Bronchial epithelial cell (primary cell): ENCODE measurements at places on chromosomes 3 and 15.
A peak's percentile ranks its signal among the peaks of the same experiment; 100 is the strongest.

DNA sequence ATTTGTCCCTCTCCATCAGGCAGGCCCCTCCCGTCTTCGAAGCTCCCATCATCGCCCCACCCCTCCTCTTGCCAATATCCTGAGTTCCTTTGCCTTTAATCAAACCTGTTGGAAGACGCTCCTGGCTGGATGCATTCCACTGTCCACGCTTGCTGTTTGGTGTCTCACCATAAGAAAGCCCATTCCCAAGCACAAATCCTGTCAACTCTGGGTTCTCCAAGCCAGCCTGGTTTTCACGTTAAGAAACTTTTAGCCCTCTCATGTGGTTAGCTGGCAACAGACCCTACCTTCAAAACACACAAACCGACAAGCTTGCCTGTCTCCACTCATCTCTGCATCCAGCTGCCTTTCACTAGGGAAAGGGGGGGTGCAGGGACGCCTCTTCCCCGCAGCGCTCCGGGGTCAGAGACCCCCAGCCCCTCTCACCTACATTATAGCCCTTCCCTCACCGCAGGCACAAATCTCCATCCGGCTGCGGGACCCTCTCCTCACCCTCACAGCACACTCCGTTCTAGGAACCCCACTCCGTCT is 1.1 kb downstream of the GORASP1 start:
- DNase-seq, result peak; percentile 47

- DNase-seq, result no peak
Observed at GRCh38 chr3:59082106-59082505, 32.3 kb upstream of the CFAP20DC start.

- peak; percentile 98 for DNase-seq
Observed at GRCh38 chr3:166444336-166444735, 607.1 kb upstream of the BCHE start.

- DNase-seq, result no peak
Observed at GRCh38 chr3:52175416-52176179, 21.4 kb upstream of the POC1A start.

DNA sequence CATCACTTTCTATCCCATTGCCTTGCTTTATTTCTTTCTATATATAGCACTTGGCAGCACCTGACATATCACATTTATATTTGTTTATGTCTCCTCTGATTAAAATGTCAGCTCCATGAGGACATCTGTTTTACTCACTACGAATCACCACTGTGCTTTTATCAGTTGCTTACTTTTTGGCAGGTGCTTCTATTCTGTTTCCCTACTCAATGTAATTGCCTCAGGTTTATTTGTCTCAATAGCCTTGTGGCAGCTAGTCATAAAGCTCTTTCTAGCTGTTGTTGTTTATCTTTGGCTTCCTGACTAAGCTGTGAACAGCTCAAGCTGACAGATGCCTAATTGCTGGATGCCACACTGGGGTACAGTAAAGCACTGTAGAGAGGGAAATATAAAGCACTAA is 85.5 kb downstream of the VPS13C start:
- peak; percentile 66 for DNase-seq

DNA sequence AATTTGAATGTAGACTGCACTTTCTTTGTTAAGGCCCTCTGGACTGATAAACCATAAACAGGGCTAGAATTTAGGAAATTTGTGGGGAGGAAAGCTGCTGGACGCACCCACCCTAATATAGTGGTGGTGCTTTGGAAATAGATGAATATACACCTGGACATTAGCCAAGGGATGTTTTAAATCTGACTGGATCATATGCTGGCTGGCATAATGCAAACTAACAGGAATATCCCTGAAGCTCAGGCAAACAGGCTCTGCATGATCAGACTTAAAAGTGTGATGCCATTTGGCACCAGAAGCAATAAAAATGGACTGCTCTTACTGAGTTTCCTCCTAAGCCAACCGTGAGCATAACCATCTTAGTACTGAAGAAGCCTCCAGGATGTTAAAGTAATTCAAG is 465.8 kb upstream of the ROBO1 start:
- DNase-seq, result peak; percentile 68

DNA sequence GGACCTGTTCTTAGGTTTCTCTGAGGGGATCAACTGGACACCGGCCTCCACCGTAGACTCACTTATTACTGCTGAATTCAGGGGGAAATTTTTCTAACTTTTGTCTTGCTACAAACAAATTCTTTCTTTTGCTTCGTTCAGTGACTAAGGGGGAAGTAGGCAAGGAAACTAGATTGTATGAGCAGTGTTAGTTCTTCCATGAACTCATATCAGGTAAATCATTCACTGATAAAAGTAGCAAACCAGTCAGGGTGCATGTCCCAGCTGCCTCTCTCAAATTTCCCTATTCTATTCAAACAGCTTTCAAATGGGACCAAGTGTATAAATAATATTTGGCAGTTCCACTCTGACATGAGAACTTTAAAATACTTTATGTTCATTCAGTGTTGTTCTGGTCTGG is 7.3 kb upstream of the CCDC13 start:
- no peak for DNase-seq

- no peak for DNase-seq
Observed at GRCh38 chr3:38643592-38643991, 5.9 kb downstream of the SCN5A start.

- peak; percentile 73 for DNase-seq
Observed at GRCh38 chr3:190012314-190012782, 108.3 kb downstream of the P3H2 start.

DNA sequence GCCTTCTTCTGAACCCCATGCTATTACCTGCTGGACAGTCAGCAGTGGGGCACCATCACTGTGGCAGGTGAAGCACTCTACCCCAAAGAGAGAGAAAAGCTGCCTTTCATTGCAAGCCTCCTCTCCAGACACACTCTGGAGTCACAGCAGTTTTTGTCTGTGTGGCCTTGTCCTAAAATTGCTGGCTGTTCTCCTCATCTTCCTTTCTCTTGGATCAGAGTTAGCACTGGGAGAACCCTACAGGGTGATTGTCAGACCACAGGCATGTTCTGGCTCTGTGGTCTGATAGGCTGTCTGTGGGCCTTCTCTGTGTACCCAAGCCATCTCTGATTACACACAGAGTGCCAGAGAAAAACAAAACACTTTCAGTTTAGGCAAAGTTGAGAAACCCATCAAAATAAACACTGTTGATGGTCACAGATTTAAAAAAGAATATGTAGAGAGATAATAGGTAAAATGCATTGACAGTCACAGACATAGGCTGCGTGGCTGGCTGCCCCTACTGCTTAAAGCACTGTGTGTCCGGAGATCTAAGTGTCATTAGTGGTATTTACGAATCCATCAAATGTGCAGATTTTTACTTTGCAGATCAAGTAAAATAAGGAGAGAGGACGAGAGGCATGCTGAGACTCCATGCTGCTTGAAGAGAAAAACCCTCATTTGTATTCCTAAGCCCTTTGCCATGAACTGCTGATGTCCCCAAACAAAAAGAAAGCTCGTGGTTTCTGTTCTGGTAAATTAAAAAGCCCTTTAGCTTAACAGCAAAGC is 689.9 kb downstream of the TUSC7 start:
- DNase-seq, result no peak

DNA sequence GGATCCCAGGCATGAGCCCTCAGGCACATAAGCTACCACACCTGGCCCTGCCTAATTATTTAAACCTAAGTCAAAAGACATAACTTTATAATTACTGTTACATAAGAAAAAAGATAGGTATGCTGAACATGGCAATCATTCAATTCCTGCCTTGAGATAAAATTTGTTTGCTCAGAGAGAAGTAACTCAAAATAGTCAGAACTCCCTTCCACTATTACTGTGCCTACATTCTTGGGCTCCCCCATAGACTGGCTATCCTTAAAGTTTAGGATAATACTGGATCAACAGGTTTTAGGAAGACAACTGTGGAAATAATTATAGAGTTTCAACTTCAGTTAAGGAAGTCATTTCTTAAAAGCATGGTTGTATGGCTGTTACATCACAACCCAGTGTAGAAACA is 9.9 kb downstream of the WDR53 start:
- no peak for DNase-seq

GRCh38 chr3:106398891-106399600 is 530.2 kb upstream of the CBLB start:
- no peak for DNase-seq

DNA sequence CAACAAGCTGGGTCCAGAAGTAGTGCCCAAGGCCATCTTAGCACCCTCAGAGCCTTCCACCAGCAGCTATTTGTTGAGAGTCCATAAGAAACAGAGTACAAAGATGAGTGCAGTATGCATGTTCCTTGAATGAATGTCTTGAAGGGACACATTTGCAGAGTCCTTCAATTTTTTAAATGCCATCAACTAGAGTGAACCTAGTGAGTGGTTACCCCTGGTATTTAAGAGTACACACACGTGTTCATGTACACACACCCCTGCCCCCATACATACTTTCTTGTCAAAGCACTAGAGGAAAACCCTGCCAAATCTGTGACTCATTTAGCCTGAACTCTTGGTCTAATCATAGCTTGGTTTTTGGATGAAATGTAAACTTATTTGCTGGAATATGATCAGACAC is 84.5 kb upstream of the GALNT15 start:
- peak; percentile 92 for DNase-seq
